ENCODE measurements at places on chromosomes 3 and 15.

GRCh38 chr3:100420885-100421284 lies 19.5 kb downstream of the LNP1 start:
- DNase-seq, result no peak

- DNase-seq, result no peak
Observed at GRCh38 chr3:171824824-171825221, 14.5 kb upstream of the PLD1 start.

- no peak for DNase-seq
Observed at GRCh38 chr3:60186359-60186758, 1064.9 kb downstream of the FHIT start.

- no peak for DNase-seq
Observed at GRCh38 chr3:187551416-187551815, 118.8 kb downstream of the SST start.

- peak; percentile 56 for DNase-seq
Observed at GRCh38 chr3:50573566-50574443, 4.5 kb downstream of the HEMK1 start.

DNA sequence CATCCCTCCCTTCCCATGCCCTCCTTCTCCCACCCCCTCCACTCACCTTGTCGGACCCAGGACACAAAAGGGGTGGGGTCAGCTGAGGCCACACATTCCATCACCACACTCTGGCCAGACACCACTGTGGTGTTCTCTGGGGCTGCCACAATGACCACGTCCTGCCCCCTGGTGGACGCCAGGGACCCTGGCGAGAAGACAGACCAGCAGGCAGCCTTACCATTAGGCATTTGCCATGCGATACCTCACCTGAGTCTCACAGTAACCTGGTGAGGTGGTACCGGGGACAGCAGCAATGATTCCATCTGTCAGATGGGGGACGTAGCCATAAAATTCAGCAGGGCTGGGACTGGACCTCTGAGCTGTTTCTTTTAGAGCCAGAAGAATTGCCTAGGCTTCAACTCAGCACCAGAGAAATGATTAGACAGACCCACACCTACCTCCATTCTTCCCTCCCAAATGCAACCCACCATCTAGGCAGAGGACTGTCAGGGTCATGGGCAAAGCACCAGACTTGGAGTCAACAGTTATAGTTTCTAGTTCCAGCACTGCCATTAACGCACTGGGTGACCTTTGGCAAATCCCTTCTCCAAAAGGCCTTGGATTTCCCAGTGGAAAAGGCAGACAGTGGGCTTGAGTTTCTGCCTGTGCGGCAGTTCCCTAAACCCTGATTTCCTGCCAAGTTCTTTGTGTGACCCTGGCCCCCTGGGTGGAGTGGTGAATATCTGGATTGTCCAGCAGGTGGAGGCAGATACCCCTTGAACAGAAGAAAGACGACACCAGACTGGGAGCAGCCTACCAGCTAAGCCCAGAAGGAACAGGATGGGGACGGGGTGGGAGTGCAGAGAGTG lies 21.8 kb downstream of the IGDCC4 start:
- peak; percentile 46 for DNase-seq

- peak; percentile 20 for DNase-seq
Observed at GRCh38 chr15:20340331-20340811, 201.2 kb downstream of the GOLGA6L6 start.

DNA sequence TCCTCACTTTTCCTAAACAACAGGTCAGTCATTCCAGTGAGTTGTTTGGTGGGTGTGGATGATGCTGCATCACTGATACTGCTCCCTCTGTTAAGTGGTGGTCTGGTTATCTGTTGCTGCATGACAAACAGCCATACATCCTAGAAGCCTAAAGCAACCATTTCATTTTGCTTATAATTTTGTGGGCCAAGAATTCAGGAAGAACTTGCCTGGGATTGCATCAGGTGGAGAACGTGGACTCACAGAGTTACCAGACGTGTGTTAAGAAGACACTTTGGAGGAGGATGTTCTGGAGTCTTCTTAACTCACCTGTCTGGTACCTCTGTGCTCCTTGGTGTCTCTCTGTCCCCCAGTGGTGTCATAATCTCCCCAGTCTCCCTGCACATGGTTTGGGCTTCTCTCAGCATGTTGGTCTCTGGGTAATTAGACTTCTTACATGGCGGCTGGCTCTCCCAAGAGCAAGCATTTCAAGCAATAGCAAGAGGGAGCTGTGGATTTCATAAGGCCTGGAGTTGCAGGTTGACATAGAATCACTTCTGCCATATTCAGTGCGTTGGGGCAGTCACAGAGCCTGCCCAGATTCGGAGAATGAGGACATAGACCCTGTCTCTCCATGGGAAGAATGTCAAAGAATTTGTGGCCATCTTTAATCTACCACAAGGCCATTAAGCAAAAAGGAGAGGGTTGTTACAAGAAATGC lies 20.1 kb downstream of the USP3 start:
- no peak for DNase-seq

GRCh38 chr3:46627078-46627477 lies 14.8 kb downstream of the FAM240A start:
- no peak for DNase-seq

DNA sequence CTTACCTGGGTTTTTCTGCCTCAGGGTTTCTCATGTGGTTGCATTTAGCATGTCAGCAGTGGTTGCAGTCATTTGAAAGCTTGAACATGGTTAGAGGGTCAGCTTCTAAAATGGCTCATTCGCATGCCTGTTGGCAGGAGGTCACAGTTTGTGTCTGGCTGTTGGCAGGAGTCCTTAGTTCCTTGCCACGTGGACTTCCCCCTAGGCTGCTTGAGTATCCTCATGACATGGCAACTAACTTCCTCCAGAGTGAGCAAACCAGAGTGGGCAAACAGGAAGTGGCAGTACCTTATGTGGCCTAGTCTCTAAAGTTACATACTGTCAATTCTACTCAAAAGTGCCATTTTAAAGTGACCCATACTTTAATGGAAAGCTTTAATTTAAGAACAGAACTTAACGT lies 3.4 kb upstream of the UNC13C start:
- DNase-seq, result no peak

DNA sequence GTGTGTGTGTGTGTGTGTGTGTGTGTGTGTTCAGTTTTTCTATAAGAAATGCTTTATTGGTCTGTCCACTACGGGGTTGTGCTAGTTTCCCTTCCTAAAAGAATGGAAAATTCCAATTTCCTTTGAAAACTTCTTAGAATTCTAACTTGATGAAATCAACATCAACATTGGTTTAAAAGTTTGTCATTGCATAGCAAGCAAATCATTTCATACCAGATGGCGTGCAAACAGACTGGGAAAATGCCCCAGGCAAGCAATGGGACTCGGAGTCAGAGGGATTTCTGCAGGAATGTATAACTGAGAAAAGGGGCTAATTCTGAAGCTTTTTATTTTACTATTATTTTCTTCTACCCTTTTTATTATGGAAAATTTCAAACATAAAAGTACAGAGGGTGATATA lies 13.1 kb upstream of the DYNC1LI1 start:
- DNase-seq, result no peak

DNA sequence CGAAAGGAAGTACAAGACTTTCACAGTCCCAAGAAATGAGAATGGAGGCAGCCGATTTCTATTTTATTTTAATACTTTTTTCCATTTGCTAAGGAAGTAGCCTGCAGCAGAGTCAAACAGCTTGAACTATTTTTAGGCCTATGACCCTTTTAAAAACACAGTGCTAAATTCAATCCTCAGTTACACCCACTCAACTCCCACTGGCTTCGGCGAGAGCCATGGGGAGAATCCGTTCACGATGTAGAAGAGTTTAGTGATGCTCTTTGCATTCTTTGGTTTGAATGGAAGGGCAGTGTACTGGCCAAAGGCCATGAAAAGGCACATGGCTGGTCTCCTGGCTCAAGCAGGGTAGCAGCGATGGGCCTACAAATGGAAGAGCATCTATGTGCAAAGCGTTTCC lies 343.5 kb downstream of the FOXP1 start:
- no peak for DNase-seq

- DNase-seq, result no peak
Observed at GRCh38 chr3:180179562-180179961, 142.8 kb upstream of the PEX5L start.

DNA sequence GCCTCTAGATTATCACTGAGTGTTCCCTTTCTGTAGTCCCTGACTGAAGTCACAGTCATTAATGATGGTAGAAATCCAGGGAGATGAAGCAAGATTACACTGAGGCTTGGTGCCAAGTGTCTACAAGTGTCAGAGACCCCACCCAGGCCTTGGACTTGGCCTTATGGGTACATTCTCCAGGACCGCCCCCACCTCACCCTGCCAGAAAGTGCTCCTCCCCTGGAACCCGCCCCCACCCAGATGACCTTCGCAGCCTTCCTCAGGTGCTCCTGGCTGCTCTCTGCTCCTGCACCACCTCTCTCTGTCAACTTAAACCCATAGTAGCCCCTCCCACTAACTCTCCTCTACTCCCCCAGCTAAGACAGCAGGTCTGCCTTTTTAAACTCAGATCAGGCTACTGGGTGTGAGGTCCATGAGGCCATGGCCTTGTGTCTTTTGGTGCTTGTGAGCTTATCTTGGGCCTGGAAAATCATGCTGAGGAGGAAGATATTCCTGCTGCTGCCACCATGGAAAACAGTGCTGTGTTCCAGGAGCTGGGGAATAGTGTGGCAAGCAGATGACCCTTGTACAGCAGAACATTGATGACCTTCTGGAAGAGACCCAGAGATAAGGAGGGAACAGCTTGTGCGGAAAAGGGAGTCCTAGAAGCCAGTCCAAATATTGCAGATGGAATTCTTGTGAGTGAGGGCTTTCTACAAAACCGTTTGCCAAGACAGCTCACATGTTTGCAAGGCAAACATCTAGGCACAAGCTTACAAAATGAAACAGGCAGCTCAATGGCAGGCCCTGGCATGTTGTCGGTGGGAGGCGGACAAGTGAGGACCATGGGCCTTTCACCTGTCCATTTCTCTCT lies 40.3 kb upstream of the NDUFB4 start:
- DNase-seq, result no peak

- DNase-seq, result no peak
Observed at GRCh38 chr3:123618768-123619484, 34.1 kb upstream of the HACD2 start.
